Upper lobe of left lung (tissue), 6 donors: ENCODE measurements at places on chromosomes 12 and 14. TPM values are rescaled to one million over a fixed set of nuclear protein-coding genes. Genes with fewer than 3 reads are reported as not detected.

- peaks cover 15% of the 10 kb centered on the region for H3K27me3 ChIP-seq
- no peak for DNase-seq
- no peaks in the 10 kb centered on the region for H3K36me3 ChIP-seq
Observed at GRCh38 chr12:54592316-54592715, 3.9 kb upstream of the PPP1R1A start.

DNA sequence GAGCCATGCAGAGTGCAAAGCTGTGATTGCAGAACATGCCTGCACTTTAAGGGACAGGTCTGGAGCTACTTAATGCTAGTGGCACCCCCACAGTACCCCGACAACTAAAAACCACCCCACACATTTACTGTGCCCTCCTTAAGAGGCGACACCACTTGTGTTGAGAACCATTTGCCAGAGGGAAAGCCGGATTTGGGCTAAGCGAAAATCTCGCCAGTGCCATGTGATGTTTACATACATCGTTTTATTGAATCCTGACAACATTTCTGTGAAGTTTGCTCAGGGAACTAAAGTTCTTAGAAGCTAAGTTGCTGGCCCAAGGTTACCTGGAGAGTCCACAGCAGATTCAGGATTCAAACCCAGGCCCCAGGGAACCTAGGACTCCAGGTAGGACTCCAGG lies 119.0 kb upstream of the FKBP4 start:
- no peak overlapping the region for H3K4me3 ChIP-seq
- peaks cover 6% of the 10 kb centered on the region for H3K36me3 ChIP-seq
- no peaks in the 10 kb centered on the region for H3K27me3 ChIP-seq
- no peaks in the 10 kb centered on the region for H3K4me1 ChIP-seq
- DNase-seq: no peak

DNA sequence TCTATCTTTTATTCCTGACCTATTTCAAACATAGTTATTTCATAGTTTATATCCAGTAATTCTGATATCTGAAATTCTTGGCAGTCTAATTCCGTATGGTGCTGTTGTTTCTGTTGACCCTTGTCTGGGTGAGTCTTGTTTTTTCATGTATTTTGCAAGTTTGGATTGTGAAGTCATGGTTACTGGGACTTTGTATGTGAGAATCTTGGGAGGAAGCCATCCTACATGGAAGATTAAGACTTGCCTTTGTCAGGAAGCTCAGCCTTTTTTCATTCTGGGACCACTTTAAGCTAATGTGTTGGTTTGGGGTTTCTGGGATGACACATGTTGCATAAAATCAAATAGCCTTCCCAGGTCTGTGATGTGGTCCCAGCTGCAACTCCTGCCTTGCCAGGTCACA lies 191.6 kb upstream of the E2F7 start:
- DNase-seq: no peak
- H3K27me3 ChIP-seq: no peaks in the 10 kb centered on the region
- H3K27ac ChIP-seq: no peak overlapping the region
- no peaks in the 10 kb centered on the region for H3K36me3 ChIP-seq
- H3K4me3 ChIP-seq: no peak overlapping the region

- DNase-seq: no peak
- H3K36me3 ChIP-seq: no peaks in the 10 kb centered on the region
- H3K27ac ChIP-seq: no peak overlapping the region
- no peaks in the 10 kb centered on the region for H3K4me1 ChIP-seq
- no peak overlapping the region for H3K4me3 ChIP-seq
- no peaks in the 10 kb centered on the region for H3K27me3 ChIP-seq
Observed at GRCh38 chr12:59657266-59657665, 61.4 kb downstream of the SLC16A7 start.

Gene CCDC198
- not detected for total RNA-seq
